ENCODE measurements at places on chromosomes 11 and 22. TPM values are rescaled to one million over a fixed set of nuclear protein-coding genes. Genes with fewer than 3 reads are reported as not detected.

- no peak for DNase-seq
These were observed 49.9 kb upstream of the PDE3B start for GRCh38 chr11:14593671-14594070.

- no peak for DNase-seq
These were observed 18.0 kb upstream of the CHST1 start for GRCh38 chr11:45683271-45684058.

DNA sequence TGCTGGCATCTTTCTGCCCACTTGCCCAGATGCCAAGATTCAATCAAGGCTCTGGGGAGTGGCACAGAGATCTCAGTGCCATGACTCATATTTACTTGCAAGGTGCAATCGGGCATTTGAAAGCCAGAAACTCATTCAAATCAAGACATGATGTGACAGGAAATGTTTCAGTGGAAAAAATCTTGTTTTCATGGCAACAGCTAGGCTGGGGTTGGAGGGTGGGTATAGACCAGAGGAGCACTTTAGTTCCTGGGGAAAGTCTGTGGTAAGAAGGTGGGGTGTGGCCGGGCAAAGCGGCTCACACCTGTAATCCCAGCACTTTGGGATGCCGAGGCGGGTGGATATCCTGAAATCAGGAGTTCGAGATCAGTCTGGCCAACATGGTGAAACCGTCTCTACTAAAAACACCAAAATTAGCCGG is 1.2 kb downstream of the MAJIN start:
- no peak for DNase-seq

Gene KCNK4
- total RNA-seq = not detected

Gene ABTB2
- total RNA-seq = 5.0 TPM
